ENCODE measurements at places on chromosomes 3 and 15.

DNA sequence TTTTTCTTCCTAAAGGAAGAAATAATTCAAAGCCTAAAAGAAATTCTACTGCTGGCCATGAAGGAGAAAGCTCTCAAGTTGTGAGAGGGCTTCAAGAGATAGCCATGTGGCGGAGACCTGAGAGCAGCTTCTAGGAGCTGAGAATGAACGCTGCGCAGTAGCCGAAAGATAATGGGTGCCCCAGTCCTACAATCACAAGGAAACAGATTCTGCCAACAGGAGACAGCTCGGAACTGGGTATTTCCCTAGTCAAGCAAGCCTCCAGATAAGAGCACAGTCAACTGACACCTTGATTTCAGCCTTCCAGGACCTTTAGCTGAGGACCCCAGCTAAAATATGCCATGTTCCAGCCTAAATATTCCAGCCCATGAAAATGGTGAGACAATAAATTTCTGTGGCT, 824.1 kb downstream of the FHIT start:
- DNase-seq = no peak

DNA sequence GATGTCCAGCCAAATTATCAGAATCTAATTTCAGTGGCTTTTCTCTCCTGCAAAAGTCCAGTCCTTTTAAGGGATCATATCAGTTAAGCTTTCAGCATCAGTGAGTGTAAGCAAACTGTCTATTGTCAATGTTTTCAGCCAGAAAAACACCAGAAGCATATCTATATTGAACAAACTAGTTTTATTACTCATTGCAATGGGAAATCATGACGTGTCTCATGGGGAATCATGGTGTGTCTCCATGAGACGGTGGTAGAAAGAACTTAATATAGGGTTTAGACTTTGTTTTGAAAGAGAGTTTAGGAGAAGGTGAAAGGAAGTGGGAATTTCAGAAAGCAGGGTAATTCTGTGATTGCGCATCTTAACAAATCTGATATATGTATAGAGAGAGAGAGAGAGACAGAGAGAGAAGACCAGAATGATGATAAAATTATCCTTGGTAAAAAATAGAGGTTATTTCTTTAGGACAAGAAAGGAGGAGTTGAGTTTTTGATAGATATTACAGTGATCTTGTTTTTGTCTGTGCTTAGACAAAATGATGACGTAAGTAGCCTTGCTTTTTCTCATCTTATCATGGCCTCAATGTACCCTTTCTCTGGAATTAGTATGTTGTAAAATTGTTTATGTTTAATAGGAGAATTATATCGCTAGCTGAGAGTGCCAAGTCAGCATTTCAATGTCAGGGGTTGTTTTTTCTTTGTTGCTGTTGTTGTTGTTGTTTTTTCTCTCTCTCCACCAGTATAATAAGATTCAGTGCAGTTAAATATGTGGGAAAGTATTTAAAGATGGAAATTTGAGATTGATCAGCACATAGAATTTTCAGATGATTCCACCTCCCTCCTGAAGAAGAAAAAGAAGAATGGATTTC, 129.9 kb upstream of the OSTN start:
- no peak for DNase-seq

DNA sequence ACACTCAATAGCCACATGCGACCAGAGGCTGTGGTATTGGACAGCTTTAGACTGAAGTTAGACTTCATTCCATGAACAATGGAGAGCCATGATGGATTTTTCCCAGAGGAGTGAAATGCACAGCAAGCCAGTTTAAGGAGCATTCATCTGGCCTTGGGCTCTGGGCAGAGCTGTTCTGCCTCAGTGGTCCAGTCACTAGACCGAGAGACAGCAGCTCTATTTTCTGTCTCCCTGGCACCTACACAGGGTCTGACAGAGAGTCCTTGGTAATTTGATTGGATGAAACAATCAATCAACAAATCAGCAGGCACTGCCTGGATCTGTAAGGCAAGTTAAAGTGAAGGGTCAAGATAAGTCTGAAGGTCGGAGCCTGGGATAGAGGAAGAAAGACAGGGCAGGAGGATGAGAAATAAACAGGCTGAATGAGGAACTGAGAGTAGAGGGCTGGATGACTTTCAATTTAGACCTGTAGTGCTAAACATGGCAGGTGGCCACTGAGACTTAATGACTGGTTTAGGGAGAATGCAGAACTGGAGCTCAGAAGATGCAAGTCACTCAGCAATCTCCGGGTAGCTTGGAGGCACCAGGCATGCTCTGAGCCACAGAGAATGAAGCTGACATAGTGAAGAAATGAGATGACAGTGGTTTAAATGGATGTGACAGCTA, 98.5 kb upstream of the SLC25A36 start:
- DNase-seq = no peak

DNA sequence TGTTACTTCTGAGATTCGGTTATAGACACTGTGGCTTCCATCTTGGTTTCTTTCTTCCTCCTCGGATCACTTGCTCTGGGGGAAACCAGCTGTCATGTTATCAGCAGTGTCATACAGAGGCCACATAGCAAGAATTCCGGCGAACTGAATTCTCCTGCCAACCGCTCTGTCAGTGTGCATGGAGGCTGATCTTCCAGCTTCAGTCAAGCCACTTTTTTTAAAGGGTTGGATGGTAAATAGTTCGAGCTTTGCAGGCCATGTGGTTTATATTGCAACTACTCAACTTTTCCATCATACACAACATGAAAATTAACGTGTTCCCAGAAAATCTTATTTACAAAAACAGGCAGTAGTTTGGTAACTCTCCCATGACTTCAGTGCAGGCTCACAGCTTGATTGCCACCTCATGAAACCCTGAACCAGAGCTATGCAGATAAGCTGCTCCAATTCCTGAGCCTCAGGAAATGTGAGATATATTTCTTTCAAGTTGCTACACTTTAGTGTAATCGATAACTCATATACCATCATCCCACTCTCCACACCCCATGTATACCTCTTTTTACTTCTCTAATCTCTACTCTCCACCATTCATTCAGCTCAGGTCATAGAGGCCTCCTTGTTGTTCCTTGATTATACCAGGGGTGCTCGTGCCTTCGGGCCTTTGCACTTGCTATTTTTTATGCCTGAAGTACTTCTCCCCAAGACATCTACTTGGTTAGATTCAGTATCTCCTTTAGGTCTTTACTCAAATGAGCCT, 7.2 kb downstream of the RPL22L1 start:
- DNase-seq = no peak

DNA sequence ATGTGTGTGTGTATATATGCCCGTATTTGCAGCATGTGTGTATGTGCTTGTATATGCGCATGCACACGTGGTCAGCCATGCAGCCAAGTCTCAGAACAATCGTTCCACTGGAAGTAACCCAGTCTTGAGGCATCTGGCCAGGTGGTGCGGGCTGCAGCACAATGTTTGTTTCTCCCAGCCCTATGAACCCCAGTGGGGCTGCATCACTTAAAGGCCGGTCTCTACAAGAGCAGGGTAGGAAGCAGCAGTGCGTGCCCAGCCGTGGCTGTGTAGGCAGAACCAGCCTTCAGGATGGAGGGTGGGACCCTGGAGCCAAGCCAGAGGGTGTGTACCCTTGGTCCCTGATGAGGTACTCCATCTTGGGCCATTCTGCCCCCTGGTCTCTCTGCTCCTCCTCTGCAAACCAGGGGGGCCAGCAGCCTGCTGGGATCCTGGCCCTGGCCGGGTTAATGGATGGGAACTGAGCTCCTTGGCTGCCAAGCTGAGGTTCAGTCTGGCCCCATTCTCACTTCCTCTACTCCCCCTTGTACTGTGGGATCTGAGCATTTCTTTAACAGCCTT, 11.8 kb downstream of the KLF13 start:
- no peak for DNase-seq

- no peak for DNase-seq
These were observed 58.9 kb downstream of the TMCC1 start for GRCh38 chr3:129834580-129834979.
